ENCODE measurements at places on chromosomes 7 and 10. TPM values are rescaled to one million over a fixed set of nuclear protein-coding genes. Genes with fewer than 3 reads are reported as not detected.

The TAF6 gene
- 88.1 TPM for total RNA-seq

The AKR1C1 gene
- total RNA-seq, result 2.7 TPM

The NUPR2 gene
- total RNA-seq, result 0.58 TPM

The RALA gene
- total RNA-seq, result 38.4 TPM

The TSPAN14 gene
- 44.2 TPM for total RNA-seq

DNA sequence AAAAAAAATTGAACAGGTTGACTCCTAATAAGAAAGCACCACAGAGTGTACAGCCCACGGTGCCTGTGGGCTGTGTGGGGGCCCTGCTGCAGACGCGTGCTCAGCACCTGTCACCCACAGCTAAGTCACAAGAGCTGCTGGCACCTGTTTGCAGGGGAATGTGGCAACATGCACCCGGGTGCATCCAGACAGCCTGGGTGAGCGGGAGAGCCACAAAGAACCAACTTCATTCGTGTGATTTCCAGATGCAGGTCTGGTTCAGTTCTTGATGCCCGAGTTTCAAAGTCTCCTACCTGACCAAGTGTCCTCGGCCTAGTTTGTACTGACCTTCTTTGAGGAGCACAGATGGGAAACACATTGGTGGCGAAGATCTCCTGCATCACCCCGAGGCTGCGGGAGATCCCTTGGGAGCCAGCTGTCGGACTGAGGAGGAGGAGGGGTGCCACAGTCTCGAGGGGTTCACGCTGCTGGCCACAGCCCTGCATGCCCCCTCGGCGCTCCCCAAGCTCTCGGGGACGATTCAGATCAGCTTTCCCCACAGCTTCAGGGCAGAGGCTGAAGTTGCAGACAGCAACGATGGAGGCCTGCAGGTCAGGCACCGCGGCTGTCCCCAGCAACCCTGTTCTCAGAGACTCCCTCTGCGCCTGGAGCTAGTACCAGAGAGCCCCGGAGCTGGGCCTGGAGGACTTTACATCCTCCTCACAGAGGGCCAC lies 35.3 kb downstream of the AMZ1 start:
- no peak for DNase-seq

DNA sequence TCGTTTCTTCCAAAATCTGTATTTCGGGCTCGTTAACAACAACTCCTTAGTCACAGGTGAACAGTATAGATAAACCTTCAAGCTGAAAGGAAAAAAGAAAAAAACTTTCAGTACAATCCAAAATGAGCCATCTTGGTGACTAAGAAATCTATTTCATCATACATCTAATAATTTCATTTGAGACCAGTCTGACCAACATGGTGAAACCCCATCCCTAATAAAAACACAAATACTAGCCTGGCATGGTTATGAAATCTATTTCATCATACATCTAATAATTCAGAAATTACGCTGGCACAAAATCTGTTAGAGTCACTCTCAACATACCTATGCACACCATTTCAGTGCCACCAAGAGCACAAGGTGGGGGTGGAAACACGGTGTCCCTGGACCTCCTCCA lies 8.8 kb downstream of the DCLRE1C start:
- no peak for DNase-seq

GRCh38 chr7:74407958-74408357 lies 45.7 kb upstream of the GTF2IRD1 start:
- DNase-seq, result no peak

GRCh38 chr10:3740157-3740871 lies 44.7 kb downstream of the KLF6 start:
- DNase-seq, result peak; percentile 46

GRCh38 chr7:74334030-74334429 lies 44.8 kb downstream of the CLIP2 start:
- no peak for DNase-seq

GRCh38 chr10:45514291-45515270 lies 140.6 kb downstream of the ALOX5 start:
- DNase-seq, result no peak

DNA sequence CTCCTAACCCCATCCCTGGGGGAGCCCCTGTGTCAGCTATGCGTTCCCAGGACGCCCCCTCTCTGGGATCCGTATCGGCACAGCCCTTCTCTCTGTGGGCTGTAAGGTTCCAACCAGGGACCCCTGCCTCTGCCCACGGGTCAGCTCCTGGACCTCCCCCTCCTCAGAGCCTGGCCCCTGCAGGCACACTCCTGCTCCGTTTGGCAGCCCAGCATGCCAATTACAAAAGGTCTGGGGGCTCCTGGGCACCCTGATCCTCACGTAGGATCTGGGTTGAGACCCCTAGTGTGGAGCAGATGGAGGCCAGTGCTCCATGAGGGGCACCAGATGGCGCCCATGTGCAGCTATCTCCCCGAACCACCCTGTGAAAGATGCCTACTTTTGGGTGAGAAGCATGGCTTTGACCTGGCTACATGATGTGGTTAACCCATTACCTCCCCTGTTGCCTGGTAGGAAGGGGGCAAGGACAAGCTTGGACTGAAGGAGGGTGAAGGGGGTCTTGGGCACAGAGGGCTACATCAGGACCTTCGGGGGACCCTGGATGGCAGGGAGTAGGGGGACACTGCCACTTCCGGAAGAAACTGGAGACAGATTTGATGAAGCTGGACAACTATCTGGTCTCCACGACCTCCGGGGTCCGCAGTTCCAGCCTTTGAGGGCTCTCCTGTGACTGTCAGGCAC lies 9.0 kb downstream of the TACR2 start:
- DNase-seq, result peak; percentile 42

GRCh38 chr10:28200775-28201174 lies 102.1 kb downstream of the MPP7 start:
- no peak for DNase-seq

DNA sequence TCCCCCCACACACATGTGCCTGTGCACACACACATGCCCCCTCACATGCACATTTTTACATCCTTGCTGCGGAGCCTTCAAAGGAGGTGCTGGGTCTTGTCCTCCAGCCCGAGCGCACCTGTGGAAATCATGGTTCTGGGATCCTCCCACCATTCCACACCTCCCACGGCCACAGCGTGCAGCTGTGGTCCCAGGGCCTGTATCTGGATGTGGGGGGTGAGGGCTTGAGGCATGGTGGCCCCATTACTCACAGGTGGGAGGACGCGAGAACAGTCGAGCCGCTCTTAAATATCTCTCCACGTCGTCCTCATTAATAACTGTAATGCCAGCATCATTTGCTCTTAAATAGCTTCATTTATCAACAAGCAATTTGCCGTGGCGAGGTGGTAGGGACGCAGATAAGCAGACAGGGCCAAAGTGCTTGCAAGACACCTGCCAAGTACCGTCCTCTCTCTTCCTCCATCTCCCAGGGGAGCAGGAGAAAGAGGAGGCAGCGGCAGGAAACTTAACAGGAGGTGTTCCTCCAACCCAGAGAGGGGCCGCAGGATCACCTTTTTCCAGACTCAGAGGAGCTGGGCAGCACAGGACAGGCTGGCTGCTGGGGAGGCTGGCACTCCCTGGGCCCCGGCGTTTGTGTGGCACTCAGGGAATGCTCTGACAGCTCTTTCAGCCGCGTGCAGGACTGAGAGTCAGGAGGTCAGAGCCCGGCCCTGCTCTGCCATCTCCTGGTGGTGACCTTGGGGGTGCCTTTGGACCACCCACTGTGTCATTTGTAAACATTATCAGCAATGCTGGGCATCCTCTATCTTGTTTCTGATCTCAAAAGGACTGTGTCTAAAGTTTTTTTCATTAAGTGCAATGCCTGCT lies 87.4 kb downstream of the CDH23 start:
- DNase-seq, result no peak

DNA sequence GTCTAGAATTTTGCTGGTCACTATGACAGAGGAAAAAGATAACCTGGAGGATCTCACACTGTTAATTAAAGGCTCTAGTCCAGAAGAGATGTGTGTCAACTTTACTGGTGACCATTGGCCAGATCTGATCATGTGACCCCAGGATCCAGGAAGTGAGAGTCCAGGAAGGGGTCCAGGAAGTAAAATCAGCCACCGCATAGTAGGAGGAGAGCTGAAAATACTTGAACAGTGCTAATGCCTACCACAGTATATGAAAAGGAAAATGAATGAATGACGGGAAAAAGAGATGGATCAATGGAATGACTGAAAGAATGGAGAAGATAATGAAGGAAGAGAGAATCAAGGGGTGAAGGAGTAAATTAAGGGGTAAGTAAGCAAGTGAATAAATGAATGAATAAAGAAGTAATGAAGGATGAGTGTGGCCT lies 415.3 kb downstream of the RPS24 start:
- DNase-seq, result no peak

DNA sequence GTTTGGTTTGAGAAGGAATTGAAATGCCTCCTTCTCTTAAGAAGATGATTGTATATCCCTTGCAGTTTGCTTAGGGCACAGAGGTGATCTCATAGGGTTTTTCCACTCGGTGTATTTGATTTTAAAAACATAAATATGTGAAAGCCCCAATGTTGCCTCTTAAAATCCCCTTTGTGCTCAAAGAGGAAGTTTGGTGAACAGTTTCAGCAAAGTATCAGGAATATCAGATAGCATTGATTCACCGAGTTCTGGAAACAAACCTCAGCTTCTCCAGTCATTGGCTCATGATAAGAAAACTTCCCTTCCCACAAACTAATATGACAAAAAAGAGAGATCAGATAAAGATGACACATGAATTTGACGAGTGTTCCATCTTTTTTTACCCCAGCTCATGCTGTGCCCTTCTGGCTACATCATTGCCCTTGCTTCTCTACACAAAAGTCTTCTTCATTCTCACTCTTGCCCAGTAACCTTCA lies 20.1 kb upstream of the SMNDC1 start:
- DNase-seq, result no peak

- DNase-seq, result no peak
These were observed 63.8 kb downstream of the PALS2 start for GRCh38 chr7:24637021-24637420.

GRCh38 chr10:94343151-94343550 lies 19.6 kb downstream of the NOC3L start:
- DNase-seq, result no peak

DNA sequence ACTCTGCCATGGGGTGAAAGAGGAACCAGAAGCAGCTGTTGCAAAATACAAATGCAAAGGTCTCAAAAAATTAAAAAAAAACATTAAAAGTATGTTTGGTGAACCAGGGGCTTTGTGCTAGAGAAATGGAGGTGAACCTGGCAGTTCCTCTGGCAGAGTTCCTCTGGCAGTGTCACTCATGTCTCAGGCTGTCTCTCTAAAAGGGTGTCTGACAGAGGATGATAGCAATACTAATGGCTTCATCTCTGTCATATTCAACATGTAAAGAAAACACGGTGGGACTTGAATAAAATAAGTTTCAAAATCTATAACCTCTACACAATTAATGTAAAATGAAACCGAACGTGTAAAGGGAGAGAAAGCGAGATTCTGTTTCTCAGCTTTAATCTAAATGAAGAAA lies 375.7 kb upstream of the VWC2 start:
- DNase-seq, result no peak

DNA sequence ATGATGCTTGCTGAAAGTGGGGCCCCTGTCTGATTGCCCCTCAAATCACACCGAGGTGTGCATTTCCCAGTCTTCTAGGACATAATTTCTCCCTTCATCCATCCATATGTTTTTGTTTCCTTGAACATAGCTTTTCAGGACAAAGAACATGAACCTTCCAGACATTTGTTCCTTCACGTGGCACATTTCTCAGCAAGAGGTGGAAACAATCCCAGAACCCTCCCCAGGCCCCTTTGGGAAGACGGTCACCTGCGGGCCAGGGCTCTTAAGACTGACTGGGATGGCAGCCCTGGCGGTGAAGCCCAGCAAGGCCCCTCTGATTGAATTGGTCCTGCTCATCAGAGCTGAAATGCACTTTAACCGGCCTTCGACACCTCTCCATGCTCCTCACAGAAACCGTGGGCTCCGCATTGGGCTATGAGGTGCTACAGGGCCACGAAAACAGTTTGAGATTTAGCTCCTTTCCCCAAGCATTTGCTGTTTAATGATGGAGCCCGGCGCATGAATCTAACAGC lies 522.5 kb upstream of the DPP6 start:
- no peak for DNase-seq
